Right renal pelvis (tissue), 4 donors: ENCODE measurements at places on chromosomes 4 and X. TPM values are rescaled to one million over a fixed set of nuclear protein-coding genes. Genes with fewer than 3 reads are reported as not detected.

DNA sequence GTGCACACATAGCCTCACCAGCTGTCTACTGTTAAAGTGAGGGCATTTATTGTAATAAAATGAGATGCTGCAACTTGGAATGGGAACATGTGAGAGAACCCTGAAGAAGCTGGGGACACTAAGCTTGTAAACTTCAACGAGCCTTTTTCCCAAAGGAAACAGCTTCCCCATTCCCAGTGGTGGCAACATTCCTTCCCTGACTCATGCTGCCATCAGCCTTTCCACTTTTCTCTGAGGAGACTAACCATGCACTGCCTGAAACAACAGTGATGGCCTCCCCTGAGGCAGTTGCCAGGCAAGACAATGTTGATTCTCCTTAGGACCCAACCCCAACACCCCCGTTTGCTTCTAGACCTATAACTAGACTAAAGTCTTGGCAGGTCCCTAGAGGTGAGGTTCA lies 928.3 kb downstream of the GLUD2 start:
- no peak for DNase-seq

FAM47E gene
- 6.1 TPM for polyA plus RNA-seq

UGT2A1 gene
- polyA plus RNA-seq: 1.4 TPM

ADGRA3 gene
- polyA plus RNA-seq: 45.4 TPM

GRCh38 chr4:86980230-86980629 lies 45.4 kb downstream of the AFF1 start:
- no peak for DNase-seq

PPAT gene
- polyA plus RNA-seq: 30.8 TPM

ELK1 gene
- polyA plus RNA-seq: 26.9 TPM

DNA sequence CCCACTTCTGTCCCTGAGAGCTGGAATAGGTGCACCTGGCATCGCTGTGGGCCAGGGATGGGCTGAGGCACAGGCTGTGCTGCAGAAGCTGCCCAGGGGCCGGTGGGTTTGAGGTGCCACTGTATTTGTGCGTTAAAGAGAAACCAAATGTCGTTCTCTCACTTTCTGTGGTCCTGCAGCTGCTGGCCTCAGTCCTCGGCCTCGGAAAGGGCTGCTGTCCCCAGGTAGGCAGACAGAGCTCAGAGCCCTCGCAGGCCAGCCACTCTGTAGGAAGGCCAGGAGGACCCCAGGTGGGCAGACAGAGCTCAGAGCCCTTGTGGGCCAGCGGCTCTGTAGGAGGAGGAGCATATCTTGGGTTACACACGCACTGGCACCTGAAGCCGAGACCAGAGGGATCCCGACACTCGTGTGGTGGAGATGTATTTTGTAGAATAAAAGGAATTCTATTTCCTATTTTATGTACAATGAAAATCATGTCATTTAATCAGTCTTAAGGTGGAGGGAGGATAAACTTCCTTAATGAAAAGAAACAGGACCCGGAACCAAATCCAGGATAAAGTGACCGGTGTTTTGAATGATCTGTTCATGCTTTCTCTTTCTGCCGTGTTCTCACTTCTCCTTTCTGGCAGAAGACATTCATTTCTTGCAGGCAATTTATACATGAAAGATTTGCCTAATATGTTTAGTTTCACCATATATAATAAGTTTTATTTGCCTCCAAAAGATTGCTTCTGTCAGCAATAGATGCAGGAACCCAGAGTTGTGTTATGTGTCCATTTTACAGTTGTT lies 54.4 kb upstream of the HGFAC start:
- DNase-seq: no peak

OTC gene
- not detected for polyA plus RNA-seq

DNA sequence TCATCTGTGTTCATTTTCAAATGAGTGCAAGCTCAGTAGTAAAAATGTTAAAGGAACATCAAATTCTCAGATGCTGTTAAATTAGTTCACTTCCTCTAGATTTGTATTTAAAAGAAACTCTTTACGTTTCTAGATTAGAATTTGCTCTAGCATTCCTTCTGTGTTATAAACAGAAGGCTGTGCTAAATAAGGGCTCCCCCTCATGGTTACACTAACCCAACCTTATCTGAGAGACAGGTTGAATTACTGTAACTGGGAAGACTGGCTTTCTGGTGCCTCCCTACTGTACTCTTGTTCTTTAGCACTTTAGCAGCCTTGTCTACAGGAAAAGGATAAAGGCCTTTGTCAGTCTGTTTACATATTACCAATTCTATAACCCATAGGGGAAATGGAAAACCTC lies 56.8 kb downstream of the RXFP1 start:
- DNase-seq: no peak

- DNase-seq: no peak
These were observed 57.8 kb downstream of the RAP1GDS1 start for GRCh38 chr4:98319021-98319420.

- DNase-seq: no peak
These were observed 156.7 kb upstream of the EOLA2 start for GRCh38 chrX:150094996-150095395.

DNA sequence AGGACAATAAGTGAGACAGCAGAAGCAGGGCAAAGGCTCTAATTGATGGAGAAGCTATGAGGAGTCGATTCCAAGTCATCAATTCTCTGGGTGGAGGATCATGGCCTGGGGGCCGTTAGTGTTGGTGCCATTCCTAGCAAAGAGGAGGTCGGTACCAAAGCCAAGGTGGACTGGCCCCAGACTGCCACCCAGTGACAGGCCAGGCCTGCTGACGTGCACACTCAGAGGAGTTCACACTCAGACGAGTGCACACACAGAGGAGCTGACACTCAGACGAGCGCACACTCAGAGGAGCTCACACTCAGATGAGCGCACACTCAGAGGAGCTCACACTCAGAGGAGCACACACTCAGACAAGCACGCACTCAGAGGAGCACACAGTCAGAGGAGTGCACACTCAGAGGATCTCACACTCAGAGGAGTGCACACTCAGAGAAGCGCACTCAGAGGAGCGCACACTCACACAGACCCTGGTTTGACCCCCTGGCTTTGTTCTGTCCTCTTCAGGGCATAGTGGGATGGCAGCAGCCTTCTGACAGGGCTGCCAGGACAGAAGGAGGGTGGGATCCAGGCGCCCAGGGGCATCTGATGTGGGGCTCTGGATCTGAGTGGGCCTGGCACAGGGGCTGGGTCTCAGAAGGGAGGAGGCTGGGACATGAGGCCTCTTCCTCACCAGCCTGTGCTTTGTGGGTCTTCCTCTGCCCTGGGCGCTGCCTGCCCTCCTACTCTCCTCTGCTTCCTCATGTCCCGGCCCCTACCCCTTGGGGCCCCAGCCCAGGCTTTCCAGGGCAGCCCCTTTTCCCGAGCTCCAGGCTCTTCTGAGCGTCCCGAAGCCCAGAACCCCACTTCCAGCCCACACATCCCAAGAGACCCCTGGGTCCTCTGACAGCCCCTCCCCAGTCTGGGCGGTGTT lies 41.7 kb upstream of the NKX1-1 start:
- DNase-seq: no peak
